Right cardiac atrium (tissue), 5 donors: ENCODE measurements at places on chromosomes 5 and 9.

GRCh38 chr9:105515811-105516413 lies 42.0 kb upstream of the FKTN start:
- DNase-seq = peak; percentile 28

DNA sequence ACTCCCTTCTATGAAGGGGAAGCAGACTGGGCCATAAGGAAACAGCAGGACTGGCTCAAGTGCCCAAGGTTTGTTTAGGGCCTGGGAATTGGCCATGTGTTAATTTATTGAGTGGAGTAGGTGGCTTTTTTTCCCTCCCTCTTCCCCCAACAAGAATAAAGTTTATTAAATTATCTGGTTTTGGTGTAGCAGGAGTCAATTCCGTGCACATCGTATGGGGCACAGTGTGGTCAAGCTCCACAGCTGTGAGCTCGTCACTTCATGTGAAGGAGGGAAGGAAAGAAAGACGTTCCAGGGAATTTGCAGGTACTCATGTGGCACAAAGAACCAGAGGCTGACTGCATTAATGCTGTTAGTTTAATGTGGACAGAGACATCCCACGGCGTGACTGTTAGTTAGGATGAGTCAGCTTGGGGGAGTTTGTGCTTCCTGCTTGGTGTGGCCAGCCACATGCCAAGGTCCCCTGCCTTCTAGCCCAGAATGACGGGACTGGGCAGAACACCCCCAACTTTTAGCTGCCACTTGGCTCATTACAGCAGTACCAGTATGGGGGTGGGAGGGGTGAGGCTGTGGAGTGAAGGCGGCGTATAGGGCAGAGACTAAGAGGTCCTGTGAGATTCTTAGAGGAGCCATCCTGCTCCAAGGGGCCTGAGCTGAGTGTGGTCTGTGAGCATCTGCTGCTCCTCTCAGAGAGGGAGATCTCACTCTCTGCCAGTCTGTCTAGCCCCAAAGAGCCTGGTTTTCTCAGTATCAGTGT lies 33.2 kb downstream of the CSF1R start:
- DNase-seq = no peak

DNA sequence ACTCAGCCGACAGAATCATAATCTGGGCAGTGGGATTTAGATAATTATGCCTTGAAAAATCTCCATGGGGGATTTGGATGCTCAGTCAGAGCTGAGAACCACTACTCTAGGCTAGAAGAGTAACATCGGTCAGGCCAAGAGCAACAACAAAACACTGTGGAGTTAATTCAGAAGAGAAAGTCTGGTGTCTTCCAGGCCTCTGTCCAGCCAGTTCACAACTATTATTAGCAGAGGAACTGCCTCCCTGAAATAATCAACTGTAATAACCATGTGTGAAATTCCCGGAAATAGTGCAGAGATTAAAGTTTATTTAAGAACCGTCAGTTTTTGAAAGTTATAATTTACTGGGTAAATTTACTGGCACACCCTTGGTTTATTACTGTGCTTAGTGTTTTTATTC lies 8.2 kb upstream of the MARCHF3 start:
- no peak for DNase-seq

DNA sequence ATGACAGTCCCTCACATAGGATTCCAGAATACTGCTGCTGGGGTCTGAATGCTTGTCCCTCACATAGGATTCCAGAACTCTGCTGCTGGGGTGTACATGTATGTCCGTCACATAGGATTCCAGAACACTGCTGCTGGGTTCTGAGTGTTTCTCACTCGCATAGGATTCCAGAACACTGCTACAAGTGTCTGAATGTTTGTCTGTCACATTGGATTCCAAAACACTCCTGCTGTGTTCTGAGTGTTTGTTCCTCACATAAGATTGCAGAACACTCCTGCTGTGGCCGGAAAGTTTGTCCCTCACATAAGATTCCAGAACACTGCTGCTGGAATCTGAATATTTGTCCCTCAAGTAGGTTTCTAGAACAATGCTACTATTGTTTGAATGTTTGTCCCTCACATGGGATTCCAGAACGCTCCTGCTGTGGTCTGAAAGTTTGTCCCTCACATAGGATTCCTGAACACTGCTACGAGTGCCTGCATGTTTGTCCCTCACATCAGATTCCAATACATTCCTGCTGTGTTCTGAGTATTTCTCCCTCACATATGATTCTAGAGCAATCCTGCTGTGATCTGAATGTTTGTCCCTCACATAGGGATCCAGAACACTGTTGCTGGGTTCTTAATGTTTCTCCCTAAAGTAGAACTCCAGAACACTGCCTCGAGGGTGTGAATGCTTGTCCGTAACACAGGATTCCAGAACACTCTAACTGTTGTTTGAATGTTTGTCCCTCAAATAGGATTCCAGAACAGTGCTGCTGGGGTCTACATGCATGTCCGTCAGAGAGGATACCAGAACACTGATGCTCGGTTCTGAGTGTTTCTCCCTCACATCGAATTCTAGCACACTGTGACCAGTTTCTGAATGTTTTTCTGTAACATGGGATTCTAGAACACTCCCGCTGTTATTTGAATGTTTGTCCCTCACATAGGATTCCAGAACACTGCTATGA lies 200.4 kb downstream of the FOXD4L6 start:
- DNase-seq = no peak

DNA sequence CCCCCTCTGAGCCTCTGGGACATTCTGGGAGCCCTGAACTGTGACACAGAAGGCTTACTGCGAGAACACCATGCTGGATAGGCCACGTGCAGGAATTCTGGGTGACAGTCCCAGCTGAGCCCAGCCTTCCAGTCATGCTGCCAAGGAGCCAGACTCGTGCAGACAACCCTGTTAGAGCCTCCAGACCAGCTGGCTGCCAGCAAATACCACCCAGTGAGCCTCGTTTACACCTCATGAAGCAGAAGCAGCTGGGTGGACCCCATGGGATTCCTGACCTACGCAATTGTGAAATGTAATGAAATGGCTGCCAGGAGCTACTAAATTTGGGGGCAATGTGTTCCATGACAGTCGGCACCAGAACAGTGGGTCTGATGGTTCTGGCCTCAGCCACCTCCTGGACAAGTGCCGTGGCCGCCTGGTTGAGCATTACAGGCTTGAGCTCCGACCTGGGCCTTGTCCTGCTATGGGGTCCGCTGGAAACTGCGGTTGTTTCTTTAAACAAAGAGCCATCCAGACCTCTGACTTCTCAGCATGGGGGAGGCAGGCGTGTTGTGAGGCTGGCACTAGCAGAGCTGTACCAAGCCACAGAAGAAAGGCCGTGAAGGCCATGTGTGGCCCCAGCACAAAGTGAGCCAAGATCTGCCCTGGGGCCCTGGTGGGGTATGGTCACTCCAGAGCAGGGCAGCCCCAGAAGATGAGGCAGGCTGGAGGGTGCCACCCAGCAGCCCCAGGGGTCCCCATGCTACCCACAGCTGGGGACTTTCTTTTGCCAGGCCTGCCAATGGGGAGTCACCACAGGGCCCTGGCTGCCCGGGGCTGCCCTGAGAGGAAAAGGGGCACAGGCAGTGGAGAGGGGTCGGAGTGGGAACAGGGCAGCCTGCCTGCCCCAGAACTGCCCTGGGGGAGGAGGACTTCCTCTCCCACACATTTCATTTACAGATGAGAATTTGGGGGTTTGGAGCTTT lies 19.3 kb upstream of the RXRA start:
- peak; percentile 29 for DNase-seq

- DNase-seq = no peak
These were observed 73.3 kb upstream of the TBCA start for GRCh38 chr5:77849308-77849900.

- DNase-seq = no peak
These were observed 8.0 kb upstream of the HNRNPAB start for GRCh38 chr5:178196281-178196812.

- DNase-seq = no peak
These were observed 18.9 kb upstream of the GARNL3 start for GRCh38 chr9:127245637-127246164.

- DNase-seq = peak; percentile 76
These were observed 37.3 kb downstream of the ARHGAP26 start for GRCh38 chr5:142807372-142807911.

DNA sequence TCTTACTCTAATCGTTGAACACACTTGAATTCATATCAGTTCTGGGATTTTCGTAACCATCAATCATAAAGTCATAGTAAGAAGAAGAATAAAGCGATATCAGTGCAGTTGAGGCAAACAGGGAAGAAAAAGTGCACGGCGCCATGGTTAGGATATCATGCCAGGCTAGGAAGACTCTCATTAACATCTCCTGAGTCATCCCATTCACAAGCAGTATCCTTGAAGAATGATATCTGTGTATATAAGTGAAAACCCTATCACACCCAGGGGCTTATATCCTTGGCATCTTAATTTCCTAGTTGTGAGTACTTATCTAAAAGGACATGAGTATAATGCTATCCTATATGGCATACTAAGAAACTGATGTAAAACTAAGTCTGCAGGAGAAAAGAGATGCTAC lies 38.6 kb downstream of the NFIB start:
- no peak for DNase-seq
